GM06990 (cell line): ENCODE measurements at places on chromosomes 3 and 15.

DNA sequence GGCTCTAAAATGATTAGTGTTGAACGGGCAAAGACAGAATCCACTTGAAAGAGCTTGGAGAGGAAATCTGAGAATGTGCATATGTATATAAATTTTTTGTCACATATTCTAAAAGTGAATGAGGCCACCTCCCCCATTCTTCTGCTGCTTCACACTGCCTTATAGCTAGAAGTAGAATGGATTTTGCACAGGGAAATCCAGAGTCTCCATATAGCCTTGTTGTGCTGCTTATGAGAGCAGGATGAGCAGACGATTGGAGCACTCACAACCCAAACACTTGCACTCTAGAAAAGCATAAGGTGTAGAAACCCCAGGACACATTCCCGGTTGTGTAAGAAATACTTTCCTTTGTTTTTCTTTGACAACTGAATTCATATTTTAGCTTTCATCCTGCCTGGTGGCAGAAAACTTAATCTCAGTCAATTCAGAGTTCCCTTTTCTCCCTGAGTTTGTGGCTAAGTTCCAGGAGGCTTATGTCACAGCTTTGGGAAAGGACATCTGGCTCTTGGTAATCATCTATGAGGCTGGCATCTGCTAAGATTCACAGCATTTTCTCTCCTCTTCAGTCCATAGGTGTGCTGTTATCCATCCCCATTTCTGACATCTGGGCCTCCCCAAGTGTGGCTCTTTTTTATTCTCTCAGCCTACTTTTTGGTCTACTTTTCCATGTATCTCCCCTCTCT lies 188.4 kb upstream of the PFN2 start:
- DNase-seq = no peak

DNA sequence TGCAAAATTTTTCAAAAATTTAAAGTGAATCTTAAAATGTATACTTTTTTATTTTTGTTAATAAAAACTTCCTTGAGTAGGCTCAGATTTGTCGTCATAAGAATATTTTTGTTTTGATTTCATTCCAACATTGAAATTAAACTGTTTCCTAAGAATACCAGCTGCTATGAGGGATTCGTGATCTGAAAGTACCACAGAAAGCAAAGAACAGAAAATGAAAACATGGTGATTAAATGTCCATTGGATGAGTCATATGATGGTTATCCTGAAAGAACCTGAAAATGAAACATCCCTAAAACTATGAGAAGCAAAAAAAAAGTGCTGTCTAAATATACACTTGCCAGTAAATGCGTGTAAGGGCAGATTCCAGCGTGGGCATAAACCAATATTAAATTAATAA lies 143.8 kb downstream of the GMNC start:
- no peak for DNase-seq

- DNase-seq = no peak
Measured at GRCh38 chr15:82942691-82943090, 9.8 kb downstream of the HOMER2 start.

- no peak for DNase-seq
Measured at GRCh38 chr15:79960502-79961212, 10.3 kb downstream of the BCL2A1 start.

GRCh38 chr3:67123914-67124313 lies 125.8 kb downstream of the KBTBD8 start:
- no peak for DNase-seq

- no peak for DNase-seq
Measured at GRCh38 chr15:69862540-69862939, 235.2 kb downstream of the TLE3 start.
